GM04503 (cell line): ENCODE measurements at places on chromosomes 5 and 9.

- no peak for DNase-seq
These were observed 89.7 kb downstream of the MLLT3 start for GRCh38 chr9:20532584-20532983.

DNA sequence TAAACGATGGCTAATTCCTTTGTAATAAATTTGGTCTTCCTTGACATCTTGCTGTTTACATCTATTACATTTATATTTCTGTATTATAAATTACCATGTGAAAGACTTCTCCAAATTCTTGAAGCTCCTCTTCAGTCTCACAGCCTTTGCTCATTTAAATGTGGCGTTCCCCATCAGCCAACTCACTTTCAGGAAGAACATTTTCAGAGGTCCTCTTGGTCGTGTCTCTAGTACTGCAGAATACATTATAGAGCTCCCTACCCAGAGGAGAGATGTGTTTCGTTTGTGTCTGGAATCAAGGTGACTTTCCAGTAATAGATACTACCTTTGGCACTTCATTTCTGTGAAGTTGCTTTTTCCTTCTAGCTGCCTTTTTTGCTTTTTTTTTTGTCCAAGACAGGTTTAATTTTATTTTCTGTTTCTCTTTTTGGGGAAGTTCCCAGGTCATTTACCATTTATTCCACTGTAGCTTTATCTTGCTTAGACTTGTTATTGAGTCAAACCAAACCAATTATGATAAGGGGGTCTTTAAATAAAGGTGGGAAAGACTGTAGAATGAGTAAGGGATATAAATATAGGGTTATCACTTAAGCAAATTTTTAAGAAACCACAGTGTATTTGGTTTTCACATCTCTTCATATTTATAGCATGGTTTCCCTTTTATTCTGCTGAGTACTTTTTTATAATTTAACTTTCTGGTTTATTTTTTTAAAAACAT lies 12.8 kb downstream of the UBE2B start:
- DNase-seq = no peak

DNA sequence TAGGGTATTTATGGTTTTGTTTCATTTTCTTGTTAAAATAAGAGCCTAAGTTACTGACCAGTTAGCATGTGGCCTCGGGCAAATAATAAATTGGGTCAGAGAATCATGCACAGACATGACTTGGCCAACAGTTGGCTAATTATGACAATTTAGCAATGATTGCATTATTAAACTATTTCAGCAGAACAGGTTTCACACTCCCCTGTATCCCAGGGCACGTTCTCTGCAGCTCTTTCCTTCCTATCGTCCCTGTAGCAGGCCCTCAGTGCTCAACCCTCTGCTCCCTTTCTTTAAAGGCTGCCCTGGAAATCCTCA lies 167.9 kb downstream of the TSSK1B start:
- DNase-seq = no peak

GRCh38 chr5:14587150-14587549 lies 5.6 kb downstream of the OTULINL start:
- DNase-seq = no peak

- DNase-seq = no peak
These were observed 97.9 kb downstream of the SV2C start for GRCh38 chr5:76180814-76181805.

DNA sequence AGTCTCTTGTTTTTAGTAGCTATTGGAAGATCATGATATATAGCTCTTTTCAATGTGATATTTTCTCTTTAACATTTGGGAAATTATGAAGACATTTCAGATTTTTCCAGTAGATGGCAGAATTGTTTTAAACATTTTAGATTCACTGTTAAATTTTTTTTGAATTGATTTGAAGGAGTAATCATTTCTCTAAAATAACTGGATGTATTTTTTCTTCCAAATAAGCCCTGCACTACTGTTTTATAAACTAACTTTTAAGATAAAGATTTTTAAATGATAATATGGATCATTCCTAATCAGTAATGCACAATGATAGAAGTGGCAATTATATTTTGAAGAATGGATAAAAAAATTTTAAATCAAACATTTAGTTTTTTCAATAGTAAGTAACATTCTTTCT lies 14.2 kb downstream of the NDUFAF2 start:
- no peak for DNase-seq

GRCh38 chr9:124666642-124667041 lies 104.5 kb downstream of the NR6A1 start:
- DNase-seq = no peak

- DNase-seq = no peak
These were observed 4.0 kb upstream of the MYORG start for GRCh38 chr9:34380511-34381315.

- DNase-seq = no peak
These were observed 155.6 kb downstream of the PHF2 start for GRCh38 chr9:93731963-93732362.

GRCh38 chr9:23120630-23121029 lies 674.0 kb downstream of the DMRTA1 start:
- DNase-seq = no peak

DNA sequence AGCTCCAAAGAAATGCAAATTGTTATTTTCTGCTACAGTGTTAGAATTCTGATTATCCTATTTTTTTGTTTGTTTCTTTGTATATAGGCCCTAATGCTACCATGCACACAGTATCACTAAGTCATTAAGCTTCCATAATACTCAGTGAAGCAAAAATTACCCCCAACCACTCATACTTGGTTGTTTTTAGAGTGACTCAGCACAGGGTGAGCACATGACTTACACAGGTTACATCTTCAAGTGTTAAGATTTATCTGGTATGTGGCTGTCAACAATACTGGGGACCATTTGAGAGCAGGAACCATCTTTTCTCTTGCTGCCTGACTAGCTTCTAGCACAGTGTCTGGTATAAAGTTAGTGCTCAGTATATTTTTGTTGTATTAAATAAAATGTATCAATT lies 255.8 kb upstream of the SLC24A2 start:
- DNase-seq = no peak

DNA sequence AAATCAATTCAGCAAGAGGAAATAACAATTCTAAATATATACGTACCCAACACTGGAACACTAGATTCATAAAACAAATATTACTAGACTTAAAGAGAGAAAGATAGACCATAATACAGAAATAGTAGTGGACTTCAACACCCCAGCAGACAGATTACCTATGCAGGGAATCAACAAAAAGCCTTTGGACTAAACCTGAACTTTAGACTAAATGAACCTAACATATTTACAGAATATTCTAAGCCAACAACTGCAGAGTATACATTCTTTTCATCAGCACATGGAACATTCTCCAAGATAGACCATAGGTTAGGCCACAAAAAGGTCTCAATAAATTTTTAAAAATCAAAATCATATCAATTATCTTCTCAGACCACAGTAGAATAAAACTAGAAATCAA lies 32.9 kb upstream of the BARX1 start:
- no peak for DNase-seq

- DNase-seq = no peak
These were observed 216.7 kb downstream of the NFIB start for GRCh38 chr9:14097215-14097614.

- DNase-seq = no peak
These were observed 151.5 kb downstream of the ISOC1 start for GRCh38 chr5:129246088-129246487.

GRCh38 chr9:35658968-35659220 lies 802 bp downstream of the CCDC107 start:
- DNase-seq = no peak

DNA sequence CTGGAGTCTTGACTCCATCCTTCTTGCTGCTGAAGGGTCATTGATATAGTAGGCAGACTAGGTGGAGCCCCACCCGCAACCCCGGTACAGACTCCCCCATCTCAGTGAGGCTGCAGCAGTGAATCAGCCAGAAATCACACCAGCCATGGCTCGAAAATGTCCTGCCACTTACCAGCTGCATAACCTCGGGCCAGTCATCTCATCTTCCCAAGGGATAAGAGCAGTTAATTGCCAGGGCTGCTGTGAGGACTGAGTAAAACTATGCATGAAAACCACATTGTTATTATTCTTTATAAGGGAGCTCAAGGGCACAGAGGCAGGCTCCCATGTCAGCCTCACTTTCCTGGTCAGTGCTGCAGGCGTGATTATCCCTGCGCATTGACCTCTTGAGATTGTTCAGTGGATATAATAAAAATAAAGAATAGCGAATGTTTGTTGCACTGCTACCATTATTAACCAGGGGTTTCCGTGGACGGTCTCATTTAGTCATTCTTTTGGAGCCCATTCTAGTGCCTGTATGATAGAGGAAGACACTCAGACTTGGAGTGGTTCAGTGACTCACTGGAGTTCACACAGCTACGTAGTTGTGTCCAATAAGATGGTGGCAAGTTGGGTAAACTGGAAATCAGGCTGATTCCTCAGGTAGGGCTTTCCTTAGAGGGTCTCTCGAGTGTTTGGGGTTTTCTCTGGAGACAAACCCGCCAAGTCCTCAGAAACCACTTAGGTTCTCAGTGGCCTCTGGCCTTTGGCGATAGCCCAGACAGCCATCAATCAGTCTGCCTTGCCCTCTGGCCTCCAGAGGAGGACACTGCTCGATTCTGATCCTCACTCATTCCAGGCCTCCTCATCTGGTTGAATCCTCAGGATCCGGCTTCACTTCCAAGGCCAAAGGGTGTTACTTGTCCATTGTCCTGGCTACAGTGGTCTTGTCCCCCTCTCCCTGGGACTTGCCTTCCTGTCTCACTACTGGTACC lies 39.9 kb downstream of the COL15A1 start:
- peak; percentile 82 for DNase-seq

GRCh38 chr5:154375329-154376008 lies 70.3 kb upstream of the SAP30L start:
- DNase-seq = no peak

DNA sequence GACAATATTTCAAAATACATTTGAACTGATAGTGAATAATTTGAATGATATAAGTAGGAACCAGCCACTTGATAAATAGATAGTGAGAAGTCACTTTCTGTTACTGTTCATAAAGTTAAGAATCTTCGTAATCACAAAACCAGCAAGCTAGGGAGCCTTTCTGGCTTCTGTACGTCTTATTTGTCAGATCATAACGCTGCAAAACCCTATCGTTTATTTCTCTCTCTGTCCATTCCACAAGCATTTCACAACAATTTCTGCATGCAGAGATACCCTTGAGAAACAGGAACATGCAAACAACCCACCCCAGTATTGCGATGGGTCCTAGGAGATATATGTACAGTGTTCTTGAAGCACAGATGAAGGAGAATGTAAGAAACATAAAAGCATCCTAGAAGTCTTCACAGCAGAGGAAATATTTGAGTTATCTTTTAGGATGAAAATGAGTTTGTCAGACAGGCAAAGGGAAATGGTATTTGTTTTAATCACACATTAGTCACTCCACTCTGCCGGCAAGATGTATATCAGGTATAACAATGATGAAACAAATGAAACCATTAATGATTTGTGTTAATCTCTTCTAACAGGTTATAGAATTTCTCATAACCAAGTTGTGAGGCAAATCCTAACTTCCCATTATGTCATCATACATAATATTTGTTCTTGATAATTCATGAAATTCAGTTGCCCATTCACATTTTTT lies 668.7 kb upstream of the FTMT start:
- no peak for DNase-seq

DNA sequence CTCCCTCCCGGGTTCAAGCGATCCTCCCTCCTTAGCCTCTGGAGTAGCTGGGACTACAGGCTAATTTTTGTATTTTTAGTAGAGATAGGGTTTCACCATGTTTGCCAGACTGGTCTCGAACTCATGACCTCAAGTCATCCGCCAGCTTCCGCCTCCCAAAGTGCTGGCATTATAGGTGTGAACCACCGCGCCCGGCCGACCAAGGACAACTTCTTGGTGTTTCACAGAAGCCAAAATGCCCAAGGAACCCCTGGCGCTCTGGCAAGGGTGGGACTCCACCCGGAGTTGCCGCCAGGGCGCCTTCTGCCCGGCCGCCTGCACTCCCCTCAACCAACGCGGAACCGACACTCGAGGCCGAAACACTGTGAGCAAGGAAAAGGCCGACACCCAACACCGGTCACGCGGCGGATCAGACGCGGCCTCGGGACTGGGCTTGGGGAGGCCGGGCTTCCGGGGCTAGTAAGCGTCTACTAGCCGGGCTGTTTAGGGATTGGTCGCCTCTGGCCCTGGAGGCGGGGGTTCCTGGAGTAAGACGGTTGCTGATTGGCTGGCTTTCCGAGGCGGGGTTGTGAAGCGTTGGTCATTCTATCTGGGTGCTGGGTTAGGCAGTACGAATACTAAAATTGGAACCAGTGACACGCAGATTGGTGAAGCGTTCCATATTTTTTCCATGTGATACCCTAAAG lies 7.7 kb upstream of the CFAP157 start:
- DNase-seq = peak; percentile 88

DNA sequence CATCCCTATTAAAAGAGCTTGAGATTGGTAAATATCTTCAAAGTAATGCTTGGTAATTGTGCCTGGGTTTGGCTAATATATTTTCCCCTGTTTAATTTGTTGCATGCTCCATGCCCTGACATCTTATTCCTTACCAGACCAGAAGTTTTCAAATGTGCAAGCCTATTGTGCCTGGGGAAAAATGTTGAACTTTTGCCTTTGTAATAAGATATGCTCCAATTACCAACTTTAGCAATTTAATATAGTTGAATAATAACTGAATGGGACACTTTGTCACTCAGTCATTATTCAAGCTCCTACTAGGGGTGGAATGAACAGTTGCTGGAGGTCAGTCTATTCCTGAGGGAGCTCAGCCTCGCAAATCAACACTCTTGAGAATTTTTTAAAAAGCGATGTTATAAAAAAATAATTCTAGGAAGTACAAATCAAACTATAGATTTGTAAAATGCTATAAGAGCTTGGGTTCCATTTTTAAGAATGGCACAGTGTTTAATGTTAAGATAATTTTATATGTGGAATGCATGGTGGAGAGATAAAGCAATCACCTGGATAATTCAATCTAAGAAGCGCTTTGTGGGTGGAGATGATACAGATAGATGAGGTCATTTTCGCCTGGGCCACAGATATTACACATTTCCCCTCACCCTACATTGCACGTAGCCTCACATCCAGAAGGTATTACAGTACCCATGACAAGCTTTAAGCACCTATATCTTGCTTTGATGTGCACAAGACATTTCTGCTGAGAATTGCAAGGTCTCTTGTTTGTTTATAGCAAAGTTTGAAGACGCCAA lies 231.8 kb downstream of the PIK3R1 start:
- no peak for DNase-seq

DNA sequence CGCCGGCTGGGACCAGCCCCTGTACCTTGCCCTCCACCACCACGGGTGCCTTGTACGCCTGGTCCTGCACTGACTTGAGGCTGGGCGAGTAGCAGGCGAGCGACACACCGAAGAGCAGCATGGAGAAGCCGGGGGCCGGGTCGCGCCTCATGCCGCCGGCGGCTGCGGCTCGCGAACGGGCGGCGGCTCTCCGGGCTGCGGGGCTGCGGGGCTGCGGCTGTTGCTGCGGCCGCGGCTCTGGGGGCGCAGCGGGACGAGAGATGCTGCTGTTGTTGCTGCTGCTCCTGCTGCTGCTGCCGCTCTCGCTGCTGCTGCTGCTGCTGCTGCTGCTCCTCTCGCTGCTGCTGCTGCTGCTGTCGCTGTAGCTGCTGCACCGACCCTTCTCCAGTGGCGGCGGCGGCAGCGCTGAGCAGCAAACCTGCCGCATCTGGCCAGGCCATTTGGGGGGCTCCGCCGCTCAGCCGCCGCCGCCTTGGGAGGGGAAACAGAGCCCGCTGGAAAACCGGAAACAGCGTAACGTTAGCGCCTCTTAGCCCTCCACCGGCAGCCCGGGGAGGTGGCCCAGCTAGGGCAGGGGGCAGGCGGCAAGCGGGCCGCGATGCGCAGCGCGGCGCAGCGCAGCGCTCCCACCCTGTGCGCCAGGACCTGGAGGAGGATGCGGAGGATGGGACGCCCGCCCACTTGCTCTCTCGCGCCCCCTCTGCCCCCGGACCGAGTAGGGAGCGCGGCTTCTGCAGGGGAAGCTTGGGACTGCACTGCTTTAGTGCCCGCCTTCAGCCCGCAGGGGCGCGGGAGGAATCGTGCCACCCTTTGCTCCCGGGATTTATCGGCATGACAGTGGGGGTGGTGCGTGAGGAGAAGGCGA lies at the start of gene NRG2:
NRG2 (minus strand) TSS at position 657 of the 865 bp plus-strand sequence.
- no peak for DNase-seq
